ENCODE measurements at places on chromosomes 2 and 18.
A peak's percentile ranks its signal among the peaks of the same experiment; 100 is the strongest.

- no peak for DNase-seq
Measured at GRCh38 chr2:17625446-17625845, 85.0 kb downstream of the VSNL1 start.

- DNase-seq = no peak
Measured at GRCh38 chr2:3036432-3037125, 341.0 kb downstream of the EIPR1 start.

- DNase-seq = peak; percentile 98
Measured at GRCh38 chr2:227388537-227389011, 825 bp upstream of the SCYGR1 start.

DNA sequence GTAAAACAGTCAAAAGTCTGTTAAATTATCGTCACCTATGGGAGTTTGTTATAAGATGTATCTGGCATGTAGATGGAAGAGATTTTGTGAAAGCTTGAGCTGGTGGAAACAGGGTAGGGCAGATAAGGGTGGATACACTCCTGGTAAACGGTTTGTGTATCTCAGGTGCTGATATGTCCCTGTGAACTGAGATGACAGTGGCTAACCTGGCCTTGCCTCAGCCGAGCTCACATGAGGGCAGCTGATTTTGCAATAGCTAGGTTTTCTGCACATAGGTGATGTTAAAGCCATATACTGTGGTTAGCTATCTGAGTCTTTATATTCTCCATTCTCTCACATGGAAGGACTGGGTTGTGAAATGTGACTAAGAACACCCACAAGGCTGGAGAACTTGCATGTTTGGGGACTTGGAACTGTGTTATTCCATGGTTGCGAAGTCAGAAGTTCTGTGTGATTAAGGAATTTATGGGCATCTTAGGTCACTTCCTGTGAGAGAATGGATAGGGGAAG lies 205.1 kb downstream of the TPGS2 start:
- no peak for DNase-seq

GRCh38 chr18:79518028-79518682 lies 122.4 kb downstream of the NFATC1 start:
- no peak for DNase-seq

DNA sequence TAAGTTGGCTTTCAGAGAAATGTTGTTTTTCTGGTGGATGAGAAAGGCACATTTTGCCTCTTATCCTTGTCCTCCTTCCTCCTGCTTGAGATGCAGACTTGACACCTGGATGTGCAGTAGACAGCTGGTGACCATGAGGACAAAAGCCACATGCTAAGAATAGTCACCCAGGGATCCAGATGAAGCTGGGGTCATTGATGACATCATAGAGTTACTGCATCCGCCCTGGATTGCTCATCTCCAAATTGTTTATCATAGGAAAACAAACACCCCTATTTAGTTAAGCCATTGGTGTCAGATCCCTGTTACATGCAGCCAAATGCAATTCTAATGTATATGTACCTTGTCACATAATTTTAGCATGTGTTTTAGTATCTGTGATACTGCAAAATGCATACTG lies 16.3 kb upstream of the SLC1A4 start:
- DNase-seq = no peak

GRCh38 chr2:69141061-69141460 lies 128.1 kb downstream of the ANTXR1 start:
- DNase-seq = no peak

DNA sequence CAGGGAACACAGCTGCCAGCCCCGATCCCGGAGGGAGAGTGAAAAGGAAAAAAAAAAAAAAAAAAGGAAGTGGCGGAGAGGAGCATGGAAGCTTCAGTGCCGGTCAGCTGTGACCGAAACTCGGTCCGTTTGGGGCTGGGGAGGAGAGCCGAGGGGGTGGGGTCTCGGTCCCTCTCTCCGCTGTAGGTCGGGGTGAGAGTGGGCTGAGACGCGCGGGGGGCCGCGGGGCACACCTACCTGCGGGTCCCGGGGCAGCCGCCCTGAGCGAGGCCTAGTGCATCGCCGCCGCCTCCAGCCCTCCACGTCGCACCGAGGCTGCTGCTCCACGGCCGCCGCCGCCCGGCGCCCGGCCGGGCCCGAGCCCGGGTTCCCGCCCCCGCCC lies 536 bp downstream of the VPS54 start:
- DNase-seq = no peak

- DNase-seq = no peak
Measured at GRCh38 chr2:54021702-54022101, 50.9 kb upstream of the PSME4 start.

DNA sequence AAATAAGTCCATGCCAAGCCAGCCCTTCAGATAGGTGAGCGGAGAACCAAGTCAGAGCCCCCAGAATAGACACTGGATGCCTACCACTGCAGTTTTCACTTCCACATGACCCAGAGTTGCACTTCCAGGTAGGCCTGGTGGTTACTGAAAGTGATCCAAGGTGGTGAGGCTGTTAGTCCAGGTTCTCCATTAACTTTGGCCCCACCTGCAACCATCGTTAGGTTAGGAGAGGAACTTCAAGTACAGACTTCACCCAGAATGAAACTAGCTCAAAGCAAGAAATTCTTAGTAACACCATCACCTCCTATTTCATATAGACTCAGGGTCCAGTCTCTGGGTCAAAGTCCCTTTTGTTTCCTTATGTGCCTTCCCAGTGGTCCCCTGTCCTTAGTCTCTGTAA lies 293.1 kb upstream of the ID2 start:
- no peak for DNase-seq

GRCh38 chr2:36068086-36068485 lies 287.5 kb upstream of the CRIM1 start:
- DNase-seq = no peak

GRCh38 chr2:28601616-28602015 lies 105.8 kb downstream of the PLB1 start:
- no peak for DNase-seq

DNA sequence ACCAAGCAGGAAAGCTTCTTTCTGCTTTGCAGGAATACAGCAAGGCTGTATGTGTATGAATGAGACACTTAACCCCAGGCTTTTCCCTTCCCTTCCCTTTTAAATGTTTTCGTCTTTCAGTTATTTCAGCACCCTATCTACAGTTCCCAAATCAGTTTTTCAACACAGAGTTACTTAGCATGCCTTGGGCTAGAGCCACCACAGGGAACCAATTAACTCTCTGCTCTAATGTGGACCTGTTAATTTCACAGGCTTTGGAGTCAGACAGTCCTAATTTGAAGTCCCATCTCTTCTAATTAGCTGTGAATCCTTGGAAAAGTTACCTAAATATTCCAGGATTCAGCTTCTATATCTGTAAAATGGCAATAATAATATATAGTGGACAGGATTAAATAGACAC lies 89.2 kb upstream of the REG3A start:
- DNase-seq = no peak

- DNase-seq = no peak
Measured at GRCh38 chr2:36528274-36528673, 69.7 kb downstream of the FEZ2 start.

- DNase-seq = no peak
Measured at GRCh38 chr2:18445433-18446320, 114.8 kb downstream of the RDH14 start.

DNA sequence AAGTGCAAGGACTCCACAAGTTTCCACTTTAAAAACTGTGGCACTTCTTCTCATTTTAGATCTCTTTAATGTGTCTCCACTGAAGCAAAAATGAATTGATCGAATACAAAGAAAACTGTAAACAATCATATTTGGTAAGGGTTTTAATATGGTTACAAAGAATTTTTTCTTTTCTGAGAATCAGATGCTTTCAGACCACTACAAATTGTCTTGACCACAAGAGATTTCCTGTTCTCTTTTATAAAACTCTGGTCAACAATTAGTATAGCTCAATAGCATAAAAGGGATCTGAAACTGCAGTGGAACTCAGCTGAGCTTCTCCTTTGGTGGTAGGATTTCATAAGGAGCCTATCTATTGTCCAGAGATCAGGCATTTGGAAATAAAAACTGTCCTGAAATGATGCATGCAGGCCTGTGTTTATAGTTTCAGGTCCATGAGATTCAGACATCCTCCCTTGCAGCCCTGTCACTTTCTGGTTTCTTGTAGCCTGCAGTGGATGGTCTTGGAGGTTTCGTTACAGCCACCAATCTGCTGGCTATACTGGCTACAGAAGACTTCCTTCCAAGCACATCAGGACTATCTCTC lies 120.0 kb downstream of the DOCK10 start:
- DNase-seq = no peak

DNA sequence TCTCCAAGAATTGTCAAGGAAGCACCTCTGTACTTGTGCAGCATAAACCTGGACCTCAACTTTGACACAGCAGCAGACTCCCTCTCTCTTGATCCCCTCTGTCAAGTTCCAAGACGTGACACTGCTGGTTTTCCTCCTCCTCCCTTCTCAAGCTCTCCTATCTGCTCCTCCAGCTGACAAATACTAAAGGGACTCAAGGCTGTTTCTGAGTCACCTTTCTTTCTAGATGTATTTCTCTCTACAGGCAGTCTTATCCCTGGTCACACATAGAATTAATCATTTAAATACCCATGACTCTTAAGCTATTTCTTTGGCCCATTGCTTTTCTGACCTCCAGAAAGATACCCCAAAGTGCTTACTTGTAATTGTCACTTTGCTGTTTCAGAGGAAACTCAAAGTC lies 53.5 kb downstream of the SEPTIN10 start:
- no peak for DNase-seq

- no peak for DNase-seq
Measured at GRCh38 chr2:231359441-231359840, 36.1 kb upstream of the B3GNT7 start.

DNA sequence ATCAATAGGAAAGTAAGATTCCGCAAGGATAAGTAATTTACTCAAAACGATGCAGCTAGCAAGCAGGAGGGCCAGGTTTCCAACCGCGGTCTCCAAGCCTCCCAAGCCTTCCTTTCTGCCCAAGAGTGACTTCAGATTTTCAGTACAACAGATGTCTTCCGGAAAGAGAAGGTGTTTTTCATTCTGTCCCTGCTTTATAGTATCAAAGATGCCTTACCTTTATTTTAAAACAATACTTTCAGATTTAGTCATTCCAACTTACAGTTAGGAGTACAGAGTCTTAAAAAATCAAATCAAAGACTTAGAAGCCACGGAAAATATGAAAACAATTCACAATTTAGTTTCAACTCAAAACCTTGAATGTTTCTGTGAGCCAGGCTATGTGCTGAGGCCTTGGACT lies 43.6 kb downstream of the CYB5A start:
- DNase-seq = no peak

DNA sequence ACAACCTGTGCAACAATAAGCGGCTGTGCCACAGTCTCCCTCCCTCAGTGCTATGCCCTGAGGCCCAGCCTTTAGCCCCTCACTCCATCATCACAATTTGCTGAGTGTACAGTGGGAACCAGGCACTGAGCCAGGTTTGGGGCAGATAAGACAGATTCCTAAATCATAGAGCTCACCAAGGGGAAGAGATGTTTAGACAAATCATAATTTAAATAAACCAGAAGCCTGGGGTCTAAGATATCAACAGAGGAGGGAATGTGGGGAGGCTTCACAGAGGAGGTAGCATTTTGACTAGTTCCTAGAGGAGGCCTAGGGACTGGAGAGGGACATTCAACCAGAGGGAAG lies 139.3 kb upstream of the EPAS1 start:
- no peak for DNase-seq

DNA sequence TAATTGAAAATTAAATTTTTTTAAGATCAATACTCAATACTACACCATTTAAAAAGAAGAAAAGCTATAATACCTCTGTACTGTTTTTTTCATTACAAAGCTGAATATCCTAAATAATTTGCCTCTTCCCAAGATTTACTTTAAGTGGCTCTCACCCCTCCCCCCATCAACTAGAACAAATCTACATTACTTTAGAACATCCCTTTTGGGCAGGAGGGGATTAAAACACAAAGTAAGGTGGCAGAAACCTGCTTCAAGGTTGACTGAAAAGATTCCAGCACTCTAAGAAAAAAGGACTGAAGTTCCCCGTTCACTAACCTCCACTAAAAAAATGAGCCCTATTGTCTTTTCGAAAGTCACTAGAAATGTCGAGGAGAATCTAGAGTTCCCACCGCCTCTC lies 42.3 kb downstream of the SLC38A11 start:
- DNase-seq = no peak

GRCh38 chr2:10989151-10989550 lies 77.4 kb downstream of the KCNF1 start:
- no peak for DNase-seq

GRCh38 chr2:191441496-191442214 lies 196.5 kb downstream of the MYO1B start:
- peak; percentile 72 for DNase-seq

DNA sequence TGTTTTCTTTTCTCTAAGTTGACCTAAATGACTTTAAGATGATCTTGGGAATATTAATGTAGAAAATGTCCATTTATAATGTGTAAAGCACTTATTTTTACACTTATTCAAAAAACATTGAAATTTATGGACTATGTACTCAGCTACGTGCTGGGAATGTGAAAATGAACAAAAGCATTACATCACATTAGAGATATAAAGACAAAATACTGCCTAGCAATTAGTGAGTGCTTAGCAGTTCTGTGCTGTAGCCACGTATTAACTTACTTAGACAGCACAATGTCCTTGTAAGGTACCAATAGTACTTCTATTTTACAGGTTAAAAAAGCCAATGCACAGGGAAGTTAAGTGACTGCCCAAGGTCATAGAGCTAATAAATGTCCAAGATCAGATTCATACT lies 103.8 kb upstream of the TTN start:
- DNase-seq = no peak

DNA sequence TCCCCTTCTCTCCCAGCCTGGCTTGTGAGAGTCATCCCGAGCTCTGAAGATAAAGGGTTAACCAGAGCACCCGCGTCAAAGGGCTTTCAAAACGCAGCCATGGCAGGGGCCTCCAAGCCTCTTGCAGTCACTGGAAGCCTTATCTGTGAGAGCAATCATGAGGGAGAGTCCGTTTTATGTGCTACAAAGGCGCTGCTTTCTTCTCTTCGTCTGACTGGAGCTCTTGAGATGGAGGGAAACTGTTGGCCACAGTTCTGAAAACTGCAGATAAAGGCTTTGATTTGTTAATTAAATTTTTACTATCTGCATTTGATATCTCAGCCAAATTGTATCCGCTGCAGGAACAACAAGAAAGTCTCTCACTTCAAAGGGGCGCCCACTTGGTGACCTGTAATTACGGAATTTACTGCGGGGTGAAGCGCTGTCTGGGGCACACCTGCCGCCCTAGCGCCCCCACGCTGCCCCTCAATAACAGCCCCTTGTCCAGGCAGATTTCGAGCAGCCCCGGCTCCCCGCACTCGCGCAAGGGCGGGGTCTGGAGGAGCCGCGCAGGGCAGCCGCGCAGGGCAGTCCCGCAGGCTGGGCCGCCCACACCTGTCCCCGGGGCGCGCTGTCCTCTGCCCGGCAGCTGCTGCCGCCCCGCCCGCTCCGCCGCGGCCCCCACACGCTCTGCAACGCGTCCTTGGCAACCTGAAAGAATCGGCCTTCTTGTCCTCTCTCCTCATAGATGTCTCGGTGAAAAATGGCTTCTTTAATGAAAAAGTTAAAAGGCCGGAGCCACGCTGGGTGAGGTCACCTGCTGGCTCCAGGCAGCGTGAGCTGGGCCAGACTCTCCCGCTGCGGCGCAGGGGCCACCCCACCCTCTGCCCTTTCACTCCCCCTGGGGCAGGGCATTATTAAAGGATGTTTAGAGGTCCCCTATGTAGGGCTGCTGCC lies 217.9 kb downstream of the VAPA start:
- DNase-seq = no peak

Measured in AG09309 (cell line).